ENCODE measurements at places on chromosomes 7 and 10.

- H3K4me1 ChIP-seq = peaks cover 6% of the 10 kb centered on the region
- H3K4me3 ChIP-seq = no peak overlapping the region
- DNase-seq = no peak
- H3K36me3 ChIP-seq = peaks cover 16% of the 10 kb centered on the region
- H3K27me3 ChIP-seq = peaks cover 24% of the 10 kb centered on the region
- no peak overlapping the region for H3K27ac ChIP-seq
Observed at GRCh38 chr10:103246324-103246723, 637 bp downstream of the RPEL1 start.

DNA sequence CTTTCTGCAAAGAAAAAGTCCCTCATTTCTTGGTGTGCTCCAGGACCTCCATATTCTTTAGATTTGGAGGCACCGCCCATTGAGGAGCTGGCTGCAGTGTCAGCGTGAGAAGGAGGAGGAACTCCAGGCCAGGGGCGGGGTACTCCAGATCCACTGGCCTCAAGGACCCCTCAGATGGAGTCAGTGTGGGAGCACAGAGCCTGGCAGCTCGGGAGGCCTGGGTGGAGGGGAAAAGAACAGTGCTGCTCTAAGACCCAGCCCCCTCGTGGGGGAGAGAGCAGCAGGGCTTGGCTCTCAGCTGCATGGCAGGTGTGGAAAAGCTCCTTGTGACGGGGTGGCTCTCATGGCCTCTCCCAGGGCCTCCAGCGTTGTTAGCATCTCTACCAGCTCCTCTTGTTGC, 70.5 kb downstream of the ITGB1 start:
- peaks cover 9% of the 10 kb centered on the region for H3K4me1 ChIP-seq
- H3K27ac ChIP-seq = no peak overlapping the region
- no peak overlapping the region for H3K4me3 ChIP-seq

GRCh38 chr10:52442576-52442975, 128.5 kb downstream of the DKK1 start:
- no peak overlapping the region for H3K4me3 ChIP-seq
- no peaks in the 10 kb centered on the region for H3K4me1 ChIP-seq
- no peak overlapping the region for H3K27ac ChIP-seq

DNA sequence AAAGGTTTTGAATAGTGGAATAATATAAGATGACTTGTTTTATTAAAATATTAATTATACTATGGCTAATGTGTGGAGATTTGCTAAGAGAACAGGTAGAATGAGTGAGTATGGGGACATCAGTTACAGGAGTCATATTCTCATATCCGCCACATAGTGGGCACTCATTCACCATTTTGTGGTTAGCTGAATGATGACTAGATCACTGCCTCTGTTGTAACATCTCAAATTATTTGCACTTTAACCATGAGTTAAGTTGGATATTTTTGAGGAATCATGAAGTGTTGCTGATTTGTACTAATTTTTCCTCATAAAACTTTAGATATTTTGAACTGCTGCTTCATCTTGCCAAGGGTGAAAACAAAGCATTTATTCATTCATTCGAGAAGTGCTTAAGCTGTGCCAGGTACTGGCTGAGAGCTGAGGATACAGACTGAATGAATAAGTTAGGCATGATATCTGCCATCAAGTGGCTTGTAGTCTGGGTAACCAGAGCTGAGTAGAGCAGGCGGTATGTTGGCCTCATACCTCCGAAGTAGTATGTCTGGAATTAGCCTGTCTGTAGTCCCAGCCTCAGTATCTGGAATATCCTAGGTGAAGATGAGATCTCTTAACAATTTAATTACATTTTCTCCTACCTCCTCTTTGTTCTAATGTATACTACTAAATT, 100.5 kb downstream of the ZEB1 start:
- H3K27ac ChIP-seq = no peak overlapping the region
- H3K36me3 ChIP-seq = no peaks in the 10 kb centered on the region
- H3K4me3 ChIP-seq = no peak overlapping the region

DNA sequence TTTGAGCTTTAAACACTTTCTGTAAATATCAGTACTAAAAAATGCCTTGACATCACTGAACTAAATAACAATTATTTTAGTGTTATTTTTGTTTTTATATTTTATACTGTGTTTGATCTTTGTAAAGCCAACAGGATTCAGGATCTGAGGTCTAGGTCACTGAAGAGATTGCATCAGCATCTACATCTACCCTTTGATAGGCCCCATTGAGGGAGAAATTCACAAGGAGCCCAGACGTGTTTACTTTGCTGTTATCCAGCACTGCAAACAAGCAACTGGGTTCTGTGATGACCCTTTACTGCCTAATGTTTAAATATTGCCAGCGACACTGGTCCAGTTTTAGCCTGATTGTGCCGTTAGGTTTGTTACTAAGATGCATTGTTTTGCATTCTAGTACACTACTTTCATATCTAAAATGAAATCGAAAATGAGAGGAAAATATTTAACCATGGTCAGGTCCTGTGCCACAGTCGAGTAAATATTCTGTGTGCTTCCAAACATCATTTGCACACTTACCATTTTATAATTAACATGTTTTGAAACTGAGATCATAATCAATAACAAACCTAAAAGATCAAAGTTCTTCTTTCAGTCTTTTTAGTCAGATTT, 48.7 kb downstream of the SP8 start:
- H3K36me3 ChIP-seq = no peaks in the 10 kb centered on the region
- H3K4me3 ChIP-seq = no peak overlapping the region
- no peak for DNase-seq
- no peaks in the 10 kb centered on the region for H3K4me1 ChIP-seq

DNA sequence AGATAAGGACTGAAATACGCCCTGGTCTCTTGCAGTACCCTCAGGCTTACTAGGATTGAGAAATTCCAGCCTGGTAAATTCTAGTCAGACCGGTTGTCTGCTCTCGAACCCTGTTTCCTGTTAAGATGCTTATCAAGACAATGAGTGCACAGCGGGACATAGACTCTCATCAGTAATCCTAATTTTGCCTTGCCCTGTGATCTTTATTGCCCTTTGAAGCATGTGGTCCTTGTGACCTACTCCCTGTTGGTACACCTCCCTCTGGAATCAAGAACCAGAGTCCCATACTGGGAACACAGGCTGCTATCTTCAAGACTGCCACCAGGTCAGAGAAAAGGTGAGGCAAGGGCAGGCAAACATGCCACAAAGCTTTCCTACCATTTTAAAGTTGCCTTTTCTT, 7.2 kb downstream of the C10orf53 start:
- H3K36me3 ChIP-seq = no peaks in the 10 kb centered on the region
- peaks cover 46% of the 10 kb centered on the region for H3K27me3 ChIP-seq
- no peaks in the 10 kb centered on the region for H3K4me1 ChIP-seq
- H3K4me3 ChIP-seq = no peak overlapping the region
- no peak for DNase-seq

DNA sequence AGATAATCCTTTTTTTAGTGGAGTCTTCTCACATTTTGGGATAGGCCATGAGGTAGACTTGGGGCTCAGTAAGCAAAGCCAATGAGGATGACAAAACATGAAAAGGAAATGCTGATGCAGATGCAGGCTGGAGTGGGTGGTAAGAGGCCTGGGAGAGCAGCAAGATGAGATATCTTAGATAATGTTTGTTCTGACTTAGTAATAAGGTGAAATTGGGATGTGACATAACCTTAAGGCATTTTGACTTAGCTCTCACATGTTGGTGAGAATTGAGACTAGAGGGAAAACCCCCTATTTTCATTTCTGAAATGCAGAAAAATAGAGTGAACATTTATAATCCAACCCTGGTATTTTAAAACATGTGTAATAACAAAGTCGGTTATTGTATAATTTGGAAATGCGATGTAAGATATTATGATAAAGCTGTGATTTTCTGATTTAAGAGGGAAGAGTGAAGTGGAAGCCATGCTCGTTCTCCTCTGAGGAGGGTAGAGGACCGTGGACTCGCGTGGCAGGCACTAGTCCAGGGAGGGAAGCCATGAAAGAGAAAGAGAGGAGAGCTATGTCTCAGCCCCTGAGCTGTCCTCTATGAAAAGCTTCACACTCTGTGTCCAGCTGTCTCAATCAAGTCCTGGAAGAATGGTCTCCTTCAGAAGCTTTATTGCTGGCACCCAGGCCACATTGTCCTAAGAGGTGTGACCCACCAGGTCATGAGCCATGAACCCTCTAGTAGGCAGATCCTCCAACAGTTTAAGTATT, 57.3 kb downstream of the ST7 start:
- no peak for DNase-seq
- peaks cover 43% of the 10 kb centered on the region for H3K4me1 ChIP-seq
- H3K4me3 ChIP-seq = peak overlapping the region; percentile 50

- no peaks in the 10 kb centered on the region for H3K36me3 ChIP-seq
- peak within 1 kb of the TSS; percentile 46 for H3K27ac ChIP-seq
- DNase-seq = no peak
- H3K4me1 ChIP-seq = peaks cover 4% of the 10 kb centered on the region
- H3K27me3 ChIP-seq = peaks cover 41% of the 10 kb centered on the region
- no peak within 1 kb of the TSS for H3K4me3 ChIP-seq
Observed at GRCh38 chr7:31051598-31052486, at the start of gene ADCYAP1R1. TSS of gene ADCYAP1R1 (plus strand) at chr7:31052308. CDS start at chr7:31063265, 10,957 bp downstream.

DNA sequence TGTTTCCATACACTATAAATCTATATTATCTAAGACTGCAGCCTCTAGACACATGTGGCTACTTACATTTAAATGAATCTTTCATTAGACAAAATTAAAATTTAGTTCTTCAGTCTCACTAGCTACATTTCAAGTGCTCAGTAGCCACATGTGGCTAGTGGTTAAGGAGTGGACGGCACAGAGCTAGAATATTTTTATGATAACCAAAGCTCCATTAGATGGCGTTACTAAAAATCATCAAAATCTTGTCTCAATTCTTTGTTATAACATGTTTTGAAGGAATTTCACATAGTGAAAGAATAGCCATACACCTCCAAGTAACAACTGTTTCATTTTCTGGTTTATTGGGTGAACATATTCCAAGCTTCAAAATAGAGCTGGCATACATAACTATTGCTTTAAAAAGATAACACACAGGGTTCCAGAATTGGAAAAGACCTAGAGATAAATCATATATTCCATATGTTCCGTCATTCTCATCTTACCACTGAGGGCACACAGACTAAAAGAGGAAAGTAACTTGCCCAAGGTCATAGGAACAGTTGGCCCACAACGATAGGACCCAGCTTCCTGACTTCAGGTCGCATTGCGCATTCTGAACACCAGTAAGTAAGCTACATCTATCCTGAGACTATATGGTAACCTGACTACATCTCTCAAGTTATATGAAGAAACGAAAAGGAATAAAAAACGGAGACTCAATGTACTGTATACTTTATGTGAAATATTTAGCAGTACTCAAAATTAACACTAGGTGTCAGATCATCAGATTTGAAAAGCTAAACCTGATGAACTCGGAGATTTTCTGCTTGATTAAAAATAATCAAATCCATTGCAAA, 66.6 kb downstream of the CAV1 start:
- H3K27ac ChIP-seq = no peak overlapping the region
- DNase-seq = no peak
- H3K36me3 ChIP-seq = no peaks in the 10 kb centered on the region
- peaks cover 35% of the 10 kb centered on the region for H3K27me3 ChIP-seq
- peaks cover 12% of the 10 kb centered on the region for H3K4me1 ChIP-seq
- no peak overlapping the region for H3K4me3 ChIP-seq

- no peak for DNase-seq
- H3K4me3 ChIP-seq = no peak overlapping the region
- H3K36me3 ChIP-seq = peaks cover 35% of the 10 kb centered on the region
- no peaks in the 10 kb centered on the region for H3K27me3 ChIP-seq
Observed at GRCh38 chr10:73076360-73077183, 20.1 kb downstream of the P4HA1 start.

DNA sequence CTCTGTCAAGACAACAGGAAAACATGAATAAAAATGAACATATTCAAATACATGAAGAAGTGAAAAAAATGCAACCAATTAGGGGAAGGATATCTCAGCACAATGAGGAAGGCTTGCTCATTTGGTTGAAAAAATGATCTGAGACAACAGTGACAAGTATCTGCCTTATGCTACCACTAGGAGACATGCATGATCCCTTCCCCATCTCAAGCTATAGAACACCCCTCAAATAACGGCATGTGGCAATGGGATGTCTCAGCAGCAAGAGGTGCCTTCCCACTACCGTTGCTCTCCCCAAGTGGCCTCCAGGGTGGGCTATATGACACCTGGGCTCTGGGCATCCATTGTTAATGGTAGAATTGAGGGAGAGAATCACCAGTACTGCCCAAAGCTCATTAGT, 98.1 kb upstream of the RSU1 start:
- no peak overlapping the region for H3K4me3 ChIP-seq
- peak overlapping the region; percentile 24 for H3K27ac ChIP-seq
- no peaks in the 10 kb centered on the region for H3K27me3 ChIP-seq
- H3K4me1 ChIP-seq = no peaks in the 10 kb centered on the region

GRCh38 chr10:116324227-116324950, at the start of gene CCDC172:
TSS of gene CCDC172 (plus strand) at chr10:116324448. CDS start at chr10:116325012, 564 bp downstream.
- H3K36me3 ChIP-seq = no peaks in the 10 kb centered on the region
- DNase-seq = no peak
- no peaks in the 10 kb centered on the region for H3K27me3 ChIP-seq

GRCh38 chr10:108757946-108758345, 1165.4 kb downstream of the XPNPEP1 start:
- DNase-seq = no peak
- H3K27ac ChIP-seq = no peak overlapping the region
- H3K36me3 ChIP-seq = no peaks in the 10 kb centered on the region

DNA sequence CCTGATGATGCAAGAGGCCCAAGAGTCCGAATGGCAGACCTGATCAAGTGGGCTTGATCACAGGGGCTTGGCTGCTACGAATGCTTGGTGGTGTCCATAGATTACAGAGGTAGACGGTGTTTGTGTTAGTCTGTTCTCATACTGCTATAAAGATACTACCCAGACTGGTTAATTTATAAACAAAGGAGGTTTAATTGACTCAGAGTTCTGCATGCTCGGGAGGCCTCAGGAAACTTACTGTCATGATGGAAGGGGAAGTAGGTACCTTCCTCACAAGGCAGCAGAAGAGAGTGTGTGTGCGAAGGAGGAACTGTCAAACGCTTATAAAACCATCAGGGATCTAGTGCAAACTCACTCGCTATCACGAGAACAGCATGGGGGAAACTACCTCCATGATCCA, 268.9 kb upstream of the KLF6 start:
- H3K36me3 ChIP-seq = no peaks in the 10 kb centered on the region
- H3K27me3 ChIP-seq = no peaks in the 10 kb centered on the region
- no peak overlapping the region for H3K4me3 ChIP-seq
- no peak for DNase-seq

All from effector memory CD8-positive, alpha-beta T cell (primary cell).